ENCODE measurements at places on chromosomes 5 and 9.

DNA sequence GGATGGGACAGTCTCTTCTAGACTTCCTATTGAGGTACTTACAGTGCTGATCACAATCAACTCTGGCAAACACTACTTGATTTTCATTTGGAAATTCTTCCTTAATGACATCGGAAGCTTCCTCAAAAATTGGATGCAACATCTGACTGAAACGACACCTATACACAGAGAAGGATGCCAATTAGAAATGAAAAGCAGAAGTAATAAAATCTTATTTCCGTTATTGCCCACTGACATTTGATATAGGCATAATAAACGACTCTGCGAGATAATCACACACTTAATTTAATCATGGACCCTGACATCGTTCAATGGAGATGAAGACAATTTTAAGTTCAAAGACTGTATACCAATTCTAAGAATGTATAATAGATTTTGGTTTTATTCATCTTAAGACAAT is 46.4 kb downstream of the ERP44 start:
- DNase-seq, result no peak

- no peak for DNase-seq
Observed at GRCh38 chr5:103094737-103095136, 25.2 kb downstream of the GIN1 start.

GRCh38 chr5:65190328-65191053 is 291.2 kb downstream of the ADAMTS6 start:
- DNase-seq, result peak; percentile 35

- DNase-seq, result no peak
Observed at GRCh38 chr9:137740312-137740711, 121.5 kb downstream of the EHMT1 start.

- no peak for DNase-seq
Observed at GRCh38 chr5:133509742-133510079, 102.6 kb downstream of the FSTL4 start.

GRCh38 chr5:174307656-174308271 is 262.3 kb downstream of the NSG2 start:
- no peak for DNase-seq

- no peak for DNase-seq
Observed at GRCh38 chr9:78306222-78307076, 9.5 kb downstream of the PSAT1 start.

DNA sequence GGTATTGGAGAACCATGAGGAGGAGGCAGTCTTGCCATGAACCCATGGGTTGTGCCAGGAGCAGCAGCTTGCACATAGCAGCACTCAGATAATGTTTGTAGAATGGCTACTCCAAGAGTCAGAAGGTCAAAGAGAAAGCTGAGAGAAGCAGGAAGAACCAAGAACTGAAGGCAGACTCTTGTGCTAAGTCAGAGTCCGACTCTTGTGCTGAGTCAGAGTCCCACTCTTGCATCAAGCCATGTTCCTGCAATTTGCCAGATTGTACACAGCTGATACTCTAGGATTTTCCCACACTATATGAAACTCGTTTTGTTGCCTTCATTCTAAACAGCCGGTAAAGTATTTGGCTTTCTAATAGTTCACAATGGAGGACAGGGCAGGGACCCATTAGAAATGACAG is 26.2 kb upstream of the HSPA9 start:
- DNase-seq, result no peak

GRCh38 chr9:36928210-36928609 is 105.9 kb downstream of the PAX5 start:
- no peak for DNase-seq

DNA sequence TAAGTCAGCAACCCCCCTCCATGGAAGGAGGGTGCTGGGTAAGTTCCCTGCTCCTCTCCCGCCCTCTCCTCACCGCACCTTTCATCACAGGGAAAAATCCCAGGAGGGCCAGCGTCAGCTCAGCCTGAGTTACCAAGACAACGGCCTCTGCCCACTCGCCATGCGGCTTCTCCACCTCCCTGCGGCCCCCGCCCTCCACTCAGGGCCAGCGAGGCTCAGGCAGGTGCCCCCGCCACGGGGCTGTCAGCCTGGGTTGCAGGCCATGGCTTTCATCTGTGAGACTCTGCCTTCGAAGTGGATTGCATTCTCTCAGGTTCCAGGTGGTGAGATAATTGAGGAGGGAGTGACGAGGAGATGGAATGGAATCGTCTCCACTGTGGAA is 27.2 kb upstream of the LAMC3 start:
- DNase-seq, result no peak

- no peak for DNase-seq
Observed at GRCh38 chr9:16033921-16034691, 481.3 kb downstream of the CCDC171 start.

GRCh38 chr5:144451187-144451973 is 280.7 kb downstream of the KCTD16 start:
- no peak for DNase-seq

DNA sequence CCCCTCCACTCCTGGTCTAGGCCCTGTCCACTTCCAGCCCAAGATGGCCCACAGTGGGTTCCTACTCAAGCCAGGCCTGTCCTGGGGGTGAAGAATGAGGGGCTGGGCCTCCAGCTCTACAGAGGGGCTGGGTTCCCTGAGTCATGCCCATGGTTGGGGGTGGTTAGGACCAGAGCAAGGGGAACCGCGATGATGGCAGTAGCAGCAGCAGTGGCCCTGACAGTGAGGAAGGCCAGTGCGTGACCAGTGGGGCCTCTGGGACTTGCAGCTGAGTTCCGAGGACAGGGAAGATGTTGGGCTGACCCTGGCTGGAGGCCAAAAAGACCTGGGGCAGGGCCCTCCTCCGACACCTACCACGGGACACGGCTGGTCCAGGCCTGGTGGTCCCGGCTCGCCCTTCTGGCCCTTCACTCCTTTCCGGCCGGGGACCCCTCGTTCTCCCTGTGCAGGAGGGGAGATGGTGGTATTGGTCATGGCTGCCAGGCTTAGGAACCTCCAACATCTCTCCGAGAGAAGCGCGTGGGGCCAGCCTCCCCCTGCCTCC is 9.2 kb upstream of the PHYKPL start:
- DNase-seq, result no peak

- no peak for DNase-seq
Observed at GRCh38 chr5:137858954-137859353, 8.7 kb upstream of the MYOT start.

- DNase-seq, result no peak
Observed at GRCh38 chr5:61207884-61208283, 45.6 kb upstream of the SMIM15 start.

- no peak for DNase-seq
Observed at GRCh38 chr5:3843706-3844105, 248.1 kb downstream of the IRX1 start.

- DNase-seq, result no peak
Observed at GRCh38 chr5:29304545-29304944, 1888.9 kb upstream of the CDH6 start.

GRCh38 chr5:160057256-160057655 is 48.3 kb downstream of the TTC1 start:
- no peak for DNase-seq

DNA sequence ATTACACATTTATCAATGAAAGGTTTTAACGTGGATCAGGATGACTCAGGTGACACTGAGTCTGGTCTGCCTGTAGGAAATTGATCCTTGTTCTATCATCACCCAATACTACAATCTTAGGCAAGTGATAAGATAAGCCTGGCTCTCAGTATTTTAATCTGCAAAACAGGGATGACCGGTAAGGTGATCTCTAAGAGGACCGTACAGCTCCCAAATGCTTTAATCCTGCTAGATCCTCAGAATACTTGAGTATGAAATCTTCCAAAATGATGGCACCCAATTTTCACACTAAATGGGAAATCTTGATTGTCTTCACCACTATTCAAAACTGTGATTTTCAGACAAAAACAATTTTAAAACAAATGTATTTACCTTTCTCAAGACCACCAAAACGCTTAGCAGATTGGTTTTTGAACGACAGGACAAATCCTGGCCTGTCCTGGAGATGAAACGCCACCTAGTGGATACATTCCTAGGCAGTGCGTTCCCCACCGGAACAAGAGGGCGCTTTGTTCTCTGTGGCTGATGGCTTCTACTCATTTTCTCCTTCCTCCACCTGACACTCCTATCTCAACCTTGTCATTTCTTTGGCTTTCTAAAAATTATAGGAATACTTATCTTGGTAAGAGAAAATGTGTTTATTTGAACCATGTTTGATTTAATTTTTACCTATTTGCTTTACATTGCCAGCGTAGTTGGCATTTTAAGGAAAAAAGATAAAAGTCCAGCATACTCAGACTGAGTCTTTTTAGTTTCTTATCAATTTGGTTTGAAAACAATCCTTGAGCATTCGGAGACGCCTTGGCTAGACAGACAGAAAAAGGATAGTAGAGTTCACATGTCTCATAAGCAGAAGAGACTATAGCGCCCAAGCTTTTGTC is 41.2 kb upstream of the VCAN start:
- peak; percentile 76 for DNase-seq

GRCh38 chr9:70806875-70807274 is 314.5 kb downstream of the TRPM3 start:
- no peak for DNase-seq

All from activated naive CD4-positive, alpha-beta T cell treated with anti-CD3 and anti-CD28 coated beads for 36 hours (primary cell).